Epithelial cell of proximal tubule (primary cell): ENCODE measurements at places on chromosomes 2 and 18. TPM values are rescaled to one million over a fixed set of nuclear protein-coding genes. Genes with fewer than 3 reads are reported as not detected.

GRCh38 chr18:32846896-32847295 is 74.1 kb upstream of the KLHL14 start:
- DNase-seq: no peak

DNA sequence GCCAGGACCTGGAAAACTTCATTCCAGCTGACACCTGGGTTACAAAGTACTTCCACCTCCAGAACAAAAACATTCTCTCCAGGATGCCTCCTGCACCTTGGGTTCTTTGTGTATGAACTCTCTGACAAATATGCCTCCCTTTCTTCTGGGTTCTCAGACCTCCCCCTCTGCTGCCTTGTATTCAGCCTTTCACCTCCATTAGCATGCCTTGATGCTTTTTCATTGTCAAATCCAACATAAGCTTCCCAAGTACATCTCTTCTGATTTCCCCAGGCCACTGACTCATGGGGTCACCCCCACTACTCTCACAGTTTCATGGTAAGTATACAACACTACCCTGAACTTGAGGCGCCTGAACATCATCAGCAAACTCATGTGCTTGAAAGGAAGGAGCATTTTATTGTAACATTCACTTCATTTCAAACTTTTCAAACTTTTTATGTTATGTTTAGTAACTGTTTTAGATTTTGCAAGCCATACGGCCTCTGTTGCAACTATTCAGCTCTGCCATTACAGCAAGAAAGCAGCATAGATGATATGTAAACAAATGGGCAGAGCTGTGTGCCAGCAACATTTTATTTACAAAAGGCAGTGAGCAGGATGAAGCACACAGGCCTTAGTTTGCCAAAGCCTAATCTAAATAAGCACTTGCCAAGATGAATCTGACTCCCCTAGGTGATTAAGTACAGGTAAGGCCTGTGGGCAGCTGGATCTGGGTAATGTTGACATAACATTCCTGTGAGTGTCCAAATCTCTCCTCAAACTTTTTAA is 32.5 kb upstream of the MRPS9 start:
- DNase-seq: no peak

Gene ALK
- under 0.01 TPM in 1 of 2 replicates, not detected in the other for total RNA-seq

- DNase-seq: no peak
Observed at GRCh38 chr2:144654523-144654922, 134.6 kb upstream of the ZEB2 start.
